T1000 (cell line): ENCODE measurements at places on chromosomes 11 and 22.

- DNase-seq, result no peak
These were observed 10.3 kb downstream of the HSPA8 start for GRCh38 chr11:123051634-123052033.

DNA sequence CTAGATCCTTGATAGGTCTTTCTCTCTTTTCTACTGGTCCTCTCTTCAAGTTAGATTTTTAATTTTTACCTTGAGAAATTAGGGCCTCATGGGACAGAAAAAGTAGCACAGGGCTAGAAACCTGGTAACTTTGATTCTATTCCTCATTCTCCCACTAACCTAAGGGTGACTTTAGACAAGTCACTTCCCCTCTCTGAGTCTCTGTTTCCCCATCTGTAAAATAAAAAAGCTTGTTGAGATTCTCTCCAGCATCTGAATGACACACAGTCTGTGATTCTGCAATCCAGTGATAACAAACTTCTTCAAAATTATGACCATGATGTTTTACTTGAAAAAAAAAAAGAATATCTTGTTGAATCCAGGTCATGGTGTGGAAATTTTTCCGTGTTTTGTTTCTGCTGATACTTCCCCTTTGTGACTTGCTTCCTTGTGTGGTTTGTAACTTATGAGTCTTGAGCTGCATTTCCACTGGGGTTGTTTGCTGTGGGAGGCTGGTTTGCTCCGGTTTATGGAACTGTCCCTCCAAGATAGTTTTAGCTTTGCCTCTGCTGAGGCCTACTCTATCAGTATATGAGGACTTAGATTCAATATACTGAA is 9.8 kb upstream of the MPEG1 start:
- DNase-seq, result no peak

GRCh38 chr11:78290293-78291176 is 101.8 kb downstream of the USP35 start:
- no peak for DNase-seq

DNA sequence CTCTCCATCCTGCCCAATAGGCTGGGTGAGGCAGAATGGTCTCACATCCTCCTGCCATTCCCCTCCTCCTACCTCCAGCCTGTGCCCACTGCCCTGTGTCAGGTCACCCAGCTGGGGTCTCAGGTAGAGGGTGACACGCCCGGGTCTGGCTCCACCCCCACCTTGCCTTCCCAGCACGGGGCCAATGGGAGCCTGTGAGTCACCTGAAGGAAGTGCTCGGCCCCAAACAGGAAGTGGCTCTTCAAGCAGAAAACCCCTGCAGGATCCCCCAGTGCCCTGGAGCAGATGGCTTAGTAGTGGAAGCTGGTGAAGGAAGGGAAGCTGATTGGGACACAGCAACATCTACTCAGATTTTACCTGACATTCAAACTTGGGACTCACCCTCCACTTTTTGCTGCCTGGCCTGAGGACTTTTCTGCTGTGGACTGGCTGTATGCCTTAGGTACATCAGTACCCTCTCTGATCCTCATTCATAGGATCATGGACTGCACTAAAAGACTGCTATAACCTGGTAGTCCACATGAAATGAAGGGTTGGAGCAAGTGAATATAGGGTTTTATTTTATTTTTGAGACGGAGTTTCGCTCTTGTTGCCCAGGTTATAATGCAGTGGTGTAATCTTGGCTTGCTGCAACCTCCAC is 33.4 kb downstream of the GDPD5 start:
- no peak for DNase-seq
